ENCODE measurements at places on chromosomes 13 and 19.

DNA sequence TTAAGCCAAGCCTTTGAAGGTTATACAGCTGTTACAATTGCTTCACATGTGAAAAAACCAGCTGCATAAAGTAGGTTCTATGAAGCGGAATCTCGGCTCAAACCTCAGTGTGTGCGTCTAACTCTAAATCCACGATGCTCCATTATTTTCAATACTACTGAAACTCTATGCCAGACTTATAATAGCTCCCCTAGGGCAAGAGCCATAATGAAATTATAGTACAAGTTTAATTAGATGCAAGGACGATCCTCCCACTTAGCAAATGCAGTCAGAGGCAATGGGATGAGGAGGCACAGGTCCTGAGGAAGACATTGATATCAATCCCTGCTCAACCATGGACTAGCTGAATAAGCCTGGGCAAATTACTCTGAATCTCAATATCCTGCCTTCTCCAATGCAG lies 31.1 kb downstream of the SLC7A1 start:
- no peak for DNase-seq

DNA sequence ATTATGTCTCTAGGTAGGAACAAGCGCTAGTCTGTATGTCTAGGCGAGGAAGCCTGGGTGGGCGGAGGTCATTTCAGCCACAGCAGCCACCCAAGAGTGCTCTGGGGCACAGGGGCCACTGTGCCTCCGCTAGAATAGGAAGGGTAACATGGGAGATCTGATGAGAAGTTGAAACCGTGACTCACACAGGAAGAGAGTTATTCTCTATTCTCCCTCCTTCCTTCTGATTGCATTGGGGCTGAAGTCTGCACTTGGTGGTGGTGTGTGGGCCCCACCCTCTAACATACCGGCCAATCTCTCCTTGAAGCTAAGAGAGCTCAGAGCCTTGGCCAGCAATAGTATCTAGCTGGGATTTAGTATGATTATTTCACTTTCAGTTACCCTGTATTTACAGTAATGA lies 20.3 kb upstream of the GGACT start:
- DNase-seq: no peak

- no peak for DNase-seq
These were observed 15.2 kb downstream of the RCBTB1 start for GRCh38 chr13:49569993-49570689.

GRCh38 chr19:55554302-55554701 lies 9.0 kb upstream of the SBK3 start:
- DNase-seq: no peak

DNA sequence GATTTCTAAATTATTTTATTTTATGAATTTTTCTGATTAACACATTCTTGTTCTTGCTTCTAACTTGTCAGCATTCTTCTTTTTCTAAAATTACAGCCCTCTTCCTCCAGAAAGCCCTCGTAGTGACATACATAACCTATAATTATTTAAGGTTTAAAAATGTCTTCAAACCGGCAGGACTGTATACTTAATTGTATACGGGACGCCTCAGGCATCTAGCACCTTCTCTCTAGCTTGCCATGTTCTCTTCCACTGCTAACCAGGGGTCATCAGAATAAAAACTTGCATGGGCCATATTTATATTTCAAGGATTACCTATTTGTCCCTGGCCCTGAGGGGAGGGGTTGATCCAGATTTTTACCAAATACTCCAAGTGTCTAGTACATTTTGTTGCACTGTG lies 380.3 kb downstream of the MYO16 start:
- DNase-seq: no peak

- no peak for DNase-seq
These were observed 77.3 kb downstream of the ZIC5 start for GRCh38 chr13:99894105-99894839.

- DNase-seq: no peak
These were observed 60.8 kb upstream of the MYCBP2 start for GRCh38 chr13:77387607-77388200.

DNA sequence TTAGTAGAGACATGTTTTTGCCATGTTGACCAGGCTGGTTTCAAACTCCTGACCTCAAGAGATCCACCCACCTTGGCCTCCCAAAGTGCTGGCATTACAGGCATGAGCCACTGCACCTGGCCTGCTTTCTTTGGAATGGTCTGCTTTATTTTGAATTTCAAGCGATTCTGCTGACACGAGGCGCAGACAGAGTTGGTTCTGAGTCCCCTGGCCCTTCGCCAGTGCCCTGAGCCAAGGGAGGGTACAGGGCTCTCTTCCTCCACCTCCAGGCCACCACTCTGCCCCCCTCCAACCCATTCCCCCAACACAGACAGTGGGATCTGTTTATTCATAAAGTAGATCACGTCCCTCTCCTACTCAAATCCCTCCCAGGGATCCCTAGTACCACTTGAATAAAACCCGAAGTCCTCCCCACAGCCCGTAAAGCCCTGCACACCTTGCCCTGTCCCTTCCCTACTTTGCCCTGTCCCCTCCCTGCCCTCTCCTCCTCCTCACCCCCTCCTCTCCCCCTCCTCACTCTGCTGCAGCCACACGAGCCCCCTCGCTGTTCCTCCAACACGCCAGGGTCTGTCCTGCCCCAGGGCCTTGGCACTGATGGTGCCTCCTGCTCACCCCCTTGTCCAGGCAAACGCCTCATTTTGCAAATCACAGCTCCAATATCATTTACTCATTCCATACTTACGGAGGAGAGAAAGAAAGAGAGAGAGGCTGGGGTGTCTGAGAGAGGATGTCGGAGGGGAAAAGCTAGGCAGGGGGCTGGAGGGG lies 22.4 kb downstream of the ZNRF4 start:
- DNase-seq: no peak

- DNase-seq: no peak
These were observed 73.3 kb downstream of the ALOX5AP start for GRCh38 chr13:30808600-30808999.

- DNase-seq: no peak
These were observed 4.1 kb downstream of the SOX21 start for GRCh38 chr13:94708031-94708859.

- DNase-seq: no peak
These were observed 6.1 kb downstream of the BEST2 start for GRCh38 chr19:12757544-12758274.
